ENCODE measurements at places on chromosomes 6 and 20.
A peak's percentile ranks its signal among the peaks of the same experiment; 100 is the strongest.

GRCh38 chr6:123520217-123520616 is 116.5 kb downstream of the TRDN start:
- DNase-seq, result no peak

- no peak for DNase-seq
These were observed 1.2 kb downstream of the RAB44 start for GRCh38 chr6:36698871-36699271.

- no peak for DNase-seq
These were observed 12.0 kb downstream of the WTAP start for GRCh38 chr6:159739341-159739740.

DNA sequence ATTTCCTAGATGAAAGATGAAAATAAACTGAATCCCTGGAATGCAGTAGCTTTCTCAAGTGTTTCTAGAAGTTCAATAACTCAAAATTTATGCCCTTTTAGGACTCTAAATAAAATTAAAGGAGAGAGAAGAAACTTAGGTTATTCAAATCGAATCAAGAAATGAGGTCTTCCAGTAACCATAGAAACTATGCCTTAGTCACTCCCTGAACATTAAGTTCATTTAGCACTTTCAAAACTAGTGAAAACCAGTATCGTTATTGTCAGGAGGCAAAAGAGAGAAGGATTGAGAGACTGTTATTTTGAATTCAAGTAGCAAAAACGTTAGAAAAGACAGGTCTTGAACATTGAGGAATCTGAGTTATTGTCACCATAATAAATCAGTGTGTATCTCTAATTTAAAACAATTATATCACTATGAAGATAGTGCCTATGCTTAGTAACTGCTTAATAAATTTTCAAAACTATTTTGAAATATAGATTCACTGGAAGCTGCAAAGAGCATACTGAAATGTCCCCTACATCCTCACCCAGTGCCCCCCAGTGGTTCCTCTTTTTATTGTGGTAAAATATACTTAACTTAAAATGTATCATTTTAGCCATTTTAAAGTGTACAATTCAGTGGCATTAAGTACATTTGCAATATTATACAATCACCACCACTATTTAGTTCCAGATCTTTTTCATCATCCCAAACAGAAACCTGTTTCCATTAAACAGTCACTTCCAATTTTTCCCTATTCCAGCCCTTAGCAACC is 4.6 kb downstream of the RPP21 start:
- no peak for DNase-seq

DNA sequence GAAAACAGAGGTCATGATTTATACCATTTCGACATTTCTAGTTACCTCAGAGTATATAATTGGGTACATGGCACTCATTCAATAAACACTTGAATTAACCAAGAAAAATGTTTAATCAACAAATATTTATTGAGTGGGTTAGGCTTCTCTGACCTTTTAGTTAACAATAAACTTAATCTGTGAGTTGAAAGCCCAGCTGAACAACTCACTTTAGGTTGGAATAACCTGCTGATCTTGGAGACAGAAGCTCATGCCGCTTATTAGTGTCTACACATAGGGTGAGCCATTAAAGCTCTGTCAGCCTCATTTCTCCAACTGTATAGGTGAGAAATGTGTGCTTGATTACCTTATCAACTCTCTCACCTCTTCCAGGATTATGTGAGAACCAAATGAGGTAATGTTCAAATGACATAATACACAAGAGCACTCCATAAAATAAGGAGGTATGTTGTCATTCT is 98.2 kb upstream of the DTNBP1 start:
- DNase-seq, result no peak

DNA sequence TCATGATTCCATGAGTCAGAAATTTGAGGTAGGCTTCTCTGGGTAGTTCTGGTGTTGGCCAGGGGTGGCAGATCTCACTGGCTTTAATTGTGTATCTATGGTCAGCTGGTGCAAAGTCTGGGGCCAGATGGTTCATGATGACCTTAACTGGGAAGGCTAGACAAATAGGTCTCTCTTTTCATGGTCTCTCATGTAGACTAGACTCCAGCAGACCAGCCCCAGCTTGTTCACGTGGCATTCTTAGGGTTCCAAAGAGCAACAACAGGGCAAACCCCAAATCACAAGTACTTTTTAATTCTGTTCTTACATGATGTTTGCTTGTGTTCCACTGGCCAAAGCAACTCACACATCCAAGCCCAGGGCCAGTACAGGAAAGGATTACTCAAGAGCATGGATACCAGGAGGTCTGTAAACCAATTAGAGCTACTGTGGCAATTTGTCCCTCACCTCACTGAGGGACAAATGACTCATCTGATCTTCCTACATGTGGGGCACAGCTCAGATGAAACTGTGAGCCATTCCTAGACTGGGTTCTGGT is 79.5 kb upstream of the PBOV1 start:
- no peak for DNase-seq

DNA sequence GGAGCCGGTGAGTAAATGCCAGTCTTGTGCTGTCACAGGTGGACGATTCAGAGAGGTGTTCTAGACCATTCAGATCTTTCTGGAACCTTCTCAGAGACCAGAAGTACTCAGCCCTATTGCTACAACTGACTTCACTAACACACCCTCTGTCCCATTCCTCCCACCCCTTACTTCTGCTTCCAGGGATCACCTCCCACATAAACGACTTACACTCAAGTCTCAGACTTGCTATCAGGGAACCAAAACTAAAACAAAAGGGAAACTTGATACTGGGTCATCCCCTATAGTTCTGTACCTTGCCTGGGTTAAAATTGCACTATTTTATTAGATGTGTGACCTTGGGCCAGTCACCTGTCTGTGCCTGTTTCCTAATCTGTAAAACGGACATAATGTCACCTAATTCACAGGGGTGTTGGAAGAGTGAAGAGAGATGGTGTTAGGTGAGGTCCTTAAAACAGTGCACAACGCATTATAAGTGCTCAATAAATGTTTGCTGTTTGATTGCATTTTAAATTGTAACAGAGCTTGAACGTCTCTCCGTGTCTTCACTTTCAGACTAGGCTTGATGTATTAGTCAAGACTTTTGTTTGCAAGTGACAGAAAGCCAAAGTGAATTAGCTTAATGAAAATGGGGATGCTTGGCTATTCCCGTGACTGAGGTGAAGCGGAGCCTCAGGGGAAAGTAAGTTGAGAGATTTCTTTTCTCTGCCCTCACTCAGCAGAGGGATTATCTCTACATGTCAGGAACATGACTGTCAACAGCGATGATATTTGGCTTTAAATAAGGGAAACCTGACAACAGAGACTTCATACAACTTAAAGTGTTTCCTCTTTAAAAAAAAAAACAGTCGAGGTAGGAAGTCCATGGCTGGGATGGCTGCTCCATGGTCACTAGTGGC is 3.0 kb upstream of the SRXN1 start:
- DNase-seq, result no peak

- no peak for DNase-seq
These were observed 20.8 kb upstream of the IBTK start for GRCh38 chr6:82268301-82268846.

GRCh38 chr20:48722737-48723191 is 105.0 kb downstream of the PREX1 start:
- no peak for DNase-seq

GRCh38 chr6:166949528-166950442 is 6.6 kb downstream of the RNASET2 start:
- no peak for DNase-seq

- DNase-seq, result no peak
These were observed 877.8 kb downstream of the EPHA7 start for GRCh38 chr6:92541448-92542060.

GRCh38 chr6:79671600-79672266 is 40.6 kb downstream of the SH3BGRL2 start:
- peak; percentile 34 for DNase-seq

DNA sequence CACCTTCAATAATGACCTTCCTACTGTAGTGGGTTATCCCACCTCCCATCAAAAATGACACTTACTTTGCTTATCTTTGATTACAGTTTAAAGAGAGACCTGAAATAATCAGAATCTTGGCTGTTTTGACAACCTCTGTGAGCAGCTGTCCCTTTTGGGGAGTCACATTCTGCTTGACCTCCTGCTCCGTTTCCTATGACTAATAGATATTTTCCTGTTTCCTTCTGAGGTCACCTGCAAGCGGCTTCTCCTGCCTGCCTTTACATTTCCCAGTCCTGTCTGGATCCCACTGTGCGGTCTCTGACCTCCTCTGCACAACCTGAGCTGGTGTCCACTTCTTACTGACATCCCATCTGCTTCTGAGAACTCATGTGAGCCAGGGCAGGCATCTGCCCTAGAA is 54.2 kb downstream of the TRAM2 start:
- DNase-seq, result no peak

- DNase-seq, result no peak
These were observed 963 bp upstream of the RMND1 start for GRCh38 chr6:151452750-151453427.

- DNase-seq, result no peak
These were observed 2.4 kb downstream of the MCCD1 start for GRCh38 chr6:31531162-31531561.

DNA sequence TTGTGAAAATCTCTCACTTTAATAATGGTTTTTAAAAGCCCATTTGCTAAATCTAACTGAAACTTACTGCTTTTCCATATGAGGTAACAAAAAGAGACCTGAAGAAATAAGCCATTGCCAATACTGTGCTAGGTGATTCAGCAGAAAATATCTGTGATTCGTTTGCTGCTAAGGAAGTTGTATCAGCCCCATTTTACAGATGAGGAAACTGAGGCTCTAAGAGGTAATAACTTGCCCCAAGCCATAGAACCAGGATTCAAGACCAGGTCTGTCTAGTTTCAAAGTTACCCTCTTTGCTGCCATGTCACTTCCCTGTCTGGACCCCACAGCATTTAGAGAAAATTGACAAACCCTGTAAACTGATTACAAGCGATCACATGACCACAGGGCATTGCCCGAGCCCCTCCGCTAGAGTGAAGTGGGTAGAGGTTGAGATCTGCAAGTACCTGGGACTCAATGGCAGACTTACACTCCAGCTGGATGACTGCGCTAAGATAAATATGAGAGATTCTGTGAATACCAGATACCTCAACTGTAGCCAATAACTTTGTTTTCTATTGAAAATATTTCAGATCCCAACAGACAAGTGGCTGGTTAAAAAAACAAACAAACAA is 69.3 kb downstream of the TNFRSF21 start:
- no peak for DNase-seq

DNA sequence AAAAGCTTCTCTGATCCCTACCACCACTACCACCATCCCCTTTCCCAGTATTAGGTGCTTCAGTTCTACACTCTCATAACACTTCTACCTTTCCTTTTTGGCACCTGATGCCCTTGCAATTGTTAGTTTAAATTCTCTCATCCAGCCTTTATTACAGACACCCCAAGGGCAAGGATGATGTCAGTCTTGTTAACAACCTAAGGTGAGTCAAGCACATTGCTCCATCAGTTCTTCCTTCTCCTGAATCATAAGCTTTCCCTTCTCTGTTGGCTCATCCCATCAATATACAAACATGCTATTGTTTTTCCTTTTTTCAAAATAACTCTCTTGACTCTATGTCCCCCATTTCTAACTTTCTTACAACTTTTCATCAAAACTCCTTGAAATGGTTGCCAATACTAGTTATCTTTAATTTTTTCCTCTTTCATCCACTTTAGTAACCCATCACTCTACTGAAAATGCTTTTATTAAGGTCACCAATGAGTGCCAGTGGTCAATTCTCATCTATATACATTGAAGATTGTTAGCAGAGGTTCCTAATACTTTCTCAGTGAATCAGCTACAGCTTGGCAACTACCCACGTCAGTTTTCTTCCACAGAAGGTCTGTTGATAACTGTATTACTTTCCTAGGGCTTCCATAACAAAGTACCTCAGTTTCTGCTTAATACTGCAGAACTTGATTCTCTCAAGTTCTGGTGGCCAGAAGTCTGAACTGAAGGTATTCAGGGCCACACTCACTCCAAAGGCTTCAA is 97.1 kb upstream of the FLRT3 start:
- DNase-seq, result no peak

DNA sequence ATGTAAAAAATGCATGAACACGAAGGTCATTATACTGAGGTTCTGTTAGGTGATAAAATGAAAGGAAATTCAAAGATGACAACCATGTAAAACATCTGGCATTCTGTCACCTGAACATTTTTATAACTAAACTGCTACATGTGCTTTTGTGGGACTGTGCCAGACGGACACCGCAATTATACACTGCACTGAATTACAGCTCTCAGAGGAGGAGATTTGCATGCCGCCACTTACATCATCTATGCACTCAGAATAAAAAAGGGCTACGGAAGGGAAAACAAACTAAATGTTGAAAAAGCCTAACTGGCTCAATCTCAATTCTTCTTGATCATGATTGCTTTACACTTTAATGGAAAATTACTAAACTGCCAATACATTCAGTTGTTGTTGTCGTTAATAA is 614.0 kb upstream of the EYS start:
- no peak for DNase-seq

GRCh38 chr6:1778686-1779235 is 169.0 kb downstream of the FOXC1 start:
- DNase-seq, result no peak

GRCh38 chr6:49531774-49532569 is 18.5 kb upstream of the C6orf141 start:
- no peak for DNase-seq

- DNase-seq, result no peak
These were observed 19.1 kb upstream of the AAR2 start for GRCh38 chr20:36217226-36217625.
